Inflammatory macrophage treated with lipopolysaccharide for 1 hour (primary cell): ENCODE measurements at places on chromosomes 2 and 18.

DNA sequence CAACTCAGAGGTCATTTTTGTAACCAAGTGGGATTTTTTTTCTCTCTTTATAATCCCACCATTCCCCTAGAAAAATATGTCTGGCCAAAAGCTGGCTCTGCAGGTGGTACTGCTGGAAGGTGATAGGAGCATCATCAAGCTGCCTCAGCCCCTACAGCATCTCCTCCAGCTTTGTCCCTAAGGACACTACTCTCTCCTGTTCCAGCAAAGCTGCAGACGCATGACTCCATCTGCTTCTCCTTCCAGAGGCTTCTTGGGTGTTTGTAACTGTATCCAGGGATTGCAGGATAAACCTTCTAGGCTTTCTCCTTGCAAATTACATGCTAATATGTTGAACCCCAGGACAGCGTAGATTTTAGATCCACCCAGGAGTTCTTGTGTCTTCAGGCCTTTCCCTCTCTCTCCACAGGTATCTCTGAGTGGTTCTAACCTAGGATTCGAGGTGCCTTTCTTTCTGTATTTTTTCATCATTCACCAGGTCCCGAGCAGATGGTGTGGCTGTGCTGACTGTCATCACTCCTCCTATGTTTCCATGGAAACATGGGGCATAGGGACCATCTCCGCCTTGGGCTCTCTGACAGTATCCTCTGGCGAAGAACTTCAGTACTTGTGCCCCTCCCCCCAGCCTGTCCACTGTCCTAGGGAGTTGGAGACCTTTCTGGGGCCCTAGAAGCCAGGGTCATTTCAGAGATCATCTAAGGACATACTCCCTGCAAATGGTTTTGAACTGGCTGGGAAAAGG, 34.3 kb downstream of the AFF3 start:
- DNase-seq, result no peak

DNA sequence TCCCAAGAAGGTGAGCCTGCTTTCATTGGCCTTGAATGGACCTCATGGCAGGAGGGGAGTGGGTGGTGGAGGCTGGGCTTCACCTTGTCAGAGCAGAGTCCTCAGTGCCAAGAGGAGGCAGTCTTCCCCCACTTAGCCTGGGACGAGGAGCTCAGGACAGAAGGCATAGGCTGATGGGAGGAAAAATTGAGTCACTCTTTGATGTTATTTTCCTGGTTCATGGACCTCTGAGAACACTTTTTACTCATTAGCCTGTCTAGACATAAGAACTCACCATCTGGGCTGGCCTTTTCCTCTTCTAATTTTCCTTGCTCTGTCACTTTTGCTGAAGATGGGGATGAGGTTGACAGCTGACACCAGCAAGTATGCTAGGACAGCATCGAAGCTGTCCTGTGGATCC, 225.7 kb upstream of the TNP1 start:
- DNase-seq, result no peak

- no peak for DNase-seq
Measured at GRCh38 chr2:21461754-21462240, 338.0 kb downstream of the TDRD15 start.

- DNase-seq, result no peak
Measured at GRCh38 chr2:119066272-119066804, 92.2 kb downstream of the C1QL2 start.

- DNase-seq, result peak; percentile 61
Measured at GRCh38 chr2:40450796-40451430, 977 bp downstream of the SLC8A1 start.

DNA sequence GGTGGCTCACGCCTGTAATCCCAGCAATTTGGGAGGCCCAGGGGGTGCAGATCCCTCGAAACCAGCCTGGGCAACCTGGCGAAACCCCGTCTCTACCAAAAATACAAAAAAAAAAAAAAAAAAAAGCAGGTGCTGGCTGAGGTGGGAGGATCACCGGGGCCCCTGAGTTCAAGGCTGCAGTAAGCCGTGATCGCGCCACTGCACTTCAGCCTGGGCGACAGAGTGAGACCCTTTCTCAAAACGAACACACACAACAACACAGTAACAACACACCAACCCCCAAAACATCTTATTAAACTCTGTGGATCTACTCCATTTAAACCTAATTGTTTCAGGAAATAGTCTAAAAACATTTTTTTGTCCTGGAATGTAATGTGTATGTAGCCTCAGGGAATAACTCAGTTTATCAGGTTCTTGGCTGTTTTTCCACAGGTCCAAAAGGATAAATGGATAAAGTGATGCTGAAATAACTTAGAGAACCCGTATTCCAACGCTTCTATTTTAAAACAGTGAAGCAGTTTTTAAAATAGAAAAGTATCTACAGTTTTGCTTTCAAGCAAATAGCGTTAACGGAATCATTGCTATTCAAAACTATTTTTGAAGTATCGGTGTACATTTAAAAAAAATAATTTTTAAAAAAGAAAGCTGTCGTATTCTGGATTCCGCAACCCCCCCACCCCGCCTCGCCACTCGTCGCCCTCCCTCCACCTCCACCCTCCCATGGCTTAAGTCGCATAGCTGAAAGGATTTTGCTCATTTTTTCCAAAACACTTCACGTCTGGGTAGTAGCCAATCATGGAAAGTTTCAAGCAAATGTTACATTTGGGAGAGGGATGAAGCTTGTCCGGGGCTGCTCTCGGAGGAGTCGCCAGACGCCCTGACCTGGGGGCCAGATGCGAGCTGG, 895 bp upstream of the GLS start:
- DNase-seq, result no peak

GRCh38 chr2:52861596-52861995, 906.0 kb upstream of the CHAC2 start:
- DNase-seq, result no peak

- DNase-seq, result peak; percentile 49
Measured at GRCh38 chr2:45942237-45942738, 290.8 kb downstream of the PRKCE start.

DNA sequence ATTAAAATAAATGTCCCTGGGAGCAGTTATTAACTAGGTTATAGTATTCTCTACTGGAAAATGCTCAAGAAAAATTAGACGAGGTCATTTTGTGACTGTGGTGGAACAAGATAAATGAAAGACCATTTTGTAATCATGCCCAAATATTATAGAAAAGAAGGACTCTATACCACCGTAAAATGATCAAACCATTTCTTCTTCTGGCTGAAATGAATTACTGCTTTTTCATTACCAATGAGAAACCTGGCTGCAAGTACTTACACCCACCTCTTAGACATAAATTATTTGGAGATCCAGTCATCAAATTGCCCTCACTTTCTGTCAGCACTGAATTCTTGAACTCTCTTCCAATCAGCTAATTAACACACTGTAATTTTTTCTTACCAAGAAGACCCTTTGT, 74.2 kb upstream of the FSIP2 start:
- DNase-seq, result no peak

DNA sequence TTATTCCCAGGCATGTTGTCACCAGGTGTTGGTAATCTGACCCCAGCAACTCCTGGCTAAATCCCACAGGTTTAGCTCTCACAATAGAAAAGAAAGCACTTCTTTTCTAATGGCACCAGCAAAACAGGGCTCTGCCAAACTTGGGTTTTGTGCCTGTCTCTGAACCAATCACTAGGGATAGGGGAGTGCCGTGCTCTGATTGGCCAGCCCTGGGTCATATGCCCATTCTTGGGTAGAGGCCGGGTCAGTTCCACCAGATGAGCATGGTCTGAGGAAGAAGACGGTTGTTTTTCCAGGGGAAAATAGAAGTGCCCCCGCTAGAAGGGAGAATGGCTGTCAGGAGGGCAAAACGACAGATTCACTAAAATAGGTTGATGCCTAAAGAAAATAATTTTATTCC, 14.7 kb downstream of the CDK15 start:
- DNase-seq, result no peak

- DNase-seq, result no peak
Measured at GRCh38 chr2:28643911-28644334, 107.7 kb upstream of the PPP1CB start.

DNA sequence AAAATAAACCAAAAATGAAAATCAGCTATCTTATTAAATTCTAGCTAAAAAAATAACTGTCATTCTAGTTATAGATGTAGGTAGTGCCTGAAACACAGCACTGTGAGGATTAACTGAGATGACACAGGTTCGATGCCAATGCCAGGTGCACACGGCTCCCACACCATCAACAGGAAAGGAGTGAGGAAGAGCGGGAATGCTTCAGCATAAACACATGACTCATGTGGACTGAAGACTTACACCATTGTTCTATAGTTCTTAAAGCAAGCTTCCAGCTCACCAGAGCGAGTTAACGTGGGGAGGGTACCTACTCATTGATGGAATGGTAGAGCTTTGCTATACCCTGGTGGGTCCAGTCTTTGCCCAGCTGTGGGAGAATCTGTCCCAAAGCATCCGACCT, 76.7 kb downstream of the EMILIN2 start:
- no peak for DNase-seq

DNA sequence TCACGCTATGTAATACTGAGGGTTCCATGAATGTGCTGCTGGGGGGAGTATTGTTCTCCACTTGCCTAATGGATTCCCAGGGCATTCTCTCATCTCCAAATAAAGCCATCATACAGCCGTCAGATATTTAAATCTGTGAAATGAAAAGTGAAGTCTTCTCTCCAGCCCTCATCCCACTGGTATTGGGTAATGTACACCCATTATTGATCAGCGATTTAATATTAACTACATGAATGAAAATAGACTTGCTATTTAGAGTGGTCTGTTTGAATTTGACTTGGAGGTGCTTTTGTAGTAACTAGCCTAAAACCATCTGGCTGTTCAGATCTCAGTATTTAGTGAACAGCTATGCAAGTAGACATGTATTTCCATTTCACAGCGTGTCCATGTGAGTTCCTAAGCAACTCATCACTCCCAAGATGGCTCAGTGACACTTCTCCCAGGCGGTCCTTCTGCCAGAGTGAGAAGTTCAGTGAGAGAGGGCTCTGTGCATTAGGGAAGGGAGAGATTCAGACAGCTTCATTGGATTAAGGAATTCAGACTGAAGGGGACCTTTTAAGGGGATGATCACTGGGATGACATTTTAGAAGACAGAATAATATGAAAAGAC, 140.7 kb downstream of the WDSUB1 start:
- DNase-seq, result no peak

DNA sequence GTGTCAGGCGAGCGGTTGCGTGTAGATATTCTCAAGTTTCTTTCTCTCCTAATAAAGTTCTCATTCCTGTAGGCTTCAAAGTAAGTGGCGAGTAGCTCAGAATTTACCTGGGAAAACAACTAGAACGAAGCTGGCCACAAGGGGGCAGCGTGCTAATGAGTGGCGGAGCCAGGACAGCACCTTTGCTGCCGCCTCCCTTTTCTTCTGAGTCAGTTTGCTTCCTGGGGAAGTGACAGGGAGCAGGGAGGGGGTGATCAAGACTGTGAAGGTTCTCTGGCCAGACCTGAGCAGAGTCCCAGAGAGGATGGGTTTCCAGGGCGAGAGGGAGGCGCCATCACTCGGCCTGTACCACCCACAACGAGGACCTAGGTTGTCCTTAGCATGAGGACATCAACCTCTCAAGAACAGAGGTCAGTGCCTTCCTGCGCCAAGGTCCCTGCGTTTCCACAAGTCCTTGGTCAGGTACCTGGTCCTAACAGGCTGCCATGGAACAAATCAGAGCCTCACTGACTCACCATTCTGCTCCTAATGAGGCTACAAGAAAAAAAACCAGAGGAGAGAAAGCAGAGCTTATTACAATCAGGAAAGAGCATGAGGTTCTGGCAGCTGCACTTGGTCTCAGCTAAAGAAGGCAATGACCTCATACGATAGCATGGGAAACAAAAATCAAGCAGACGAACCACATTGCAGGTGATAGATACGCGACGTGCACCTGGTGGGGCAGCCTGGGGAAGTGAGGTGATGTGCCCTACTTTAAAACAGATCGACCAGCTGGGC, 98.7 kb downstream of the PLB1 start:
- peak; percentile 47 for DNase-seq

DNA sequence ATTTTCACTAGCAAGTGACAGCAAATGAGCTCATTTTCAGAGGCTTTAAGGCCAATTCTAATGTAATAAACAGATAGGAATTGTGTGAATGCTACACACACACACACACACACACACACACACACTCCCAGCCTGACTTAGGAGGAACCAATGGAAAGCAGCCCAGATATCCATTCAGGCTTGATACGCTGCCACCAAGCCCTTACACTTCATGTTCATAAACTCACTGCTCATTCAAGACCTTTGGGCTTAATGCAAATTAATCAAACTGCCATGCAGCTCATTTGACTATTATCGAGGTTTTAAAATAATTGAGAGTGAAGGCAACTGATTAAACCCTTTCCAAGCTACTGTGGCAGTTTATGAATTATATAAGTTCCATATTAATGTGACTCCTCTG, 298.9 kb upstream of the NCKAP5 start:
- DNase-seq, result no peak

DNA sequence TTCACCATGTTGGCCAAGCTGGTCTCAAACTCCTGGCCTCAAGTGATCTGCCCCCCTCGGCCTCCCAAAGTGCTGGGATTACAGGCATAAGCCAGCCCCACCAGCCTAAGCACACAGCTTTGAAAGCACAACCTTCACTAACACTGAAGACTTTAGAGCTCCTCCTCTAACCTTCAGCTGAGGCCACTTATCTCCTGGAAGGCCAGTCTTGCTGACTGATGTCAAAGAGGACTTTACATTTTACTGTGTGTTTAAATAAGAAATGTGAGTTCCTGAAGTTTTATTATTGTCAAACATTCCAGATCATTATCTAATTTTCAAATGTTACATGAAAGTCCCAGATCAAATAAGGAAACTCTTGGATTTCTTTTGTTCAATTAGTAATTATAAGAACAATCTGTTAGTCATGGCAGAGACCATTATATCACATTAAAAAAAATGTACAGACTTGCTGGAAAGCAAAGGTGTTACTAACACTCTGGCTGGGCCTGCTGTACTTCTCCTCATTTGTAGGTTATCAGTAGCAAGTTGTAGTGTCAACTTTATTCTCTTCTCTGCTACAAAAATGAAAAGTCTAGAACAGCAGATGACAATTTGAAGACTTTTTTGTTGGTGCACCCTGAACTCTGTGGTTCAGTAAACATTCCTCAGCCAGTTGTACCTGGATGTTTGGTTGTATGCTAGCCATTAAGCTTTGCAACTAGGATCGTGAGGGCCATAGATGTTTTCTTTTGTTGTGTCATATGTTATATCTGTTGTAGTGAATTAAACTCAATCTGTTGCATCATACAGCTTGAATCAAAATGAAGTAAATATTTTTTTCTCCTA, 80.0 kb downstream of the AOX1 start:
- no peak for DNase-seq

- DNase-seq, result no peak
Measured at GRCh38 chr2:112600634-112601033, 16.2 kb downstream of the CHCHD5 start.

DNA sequence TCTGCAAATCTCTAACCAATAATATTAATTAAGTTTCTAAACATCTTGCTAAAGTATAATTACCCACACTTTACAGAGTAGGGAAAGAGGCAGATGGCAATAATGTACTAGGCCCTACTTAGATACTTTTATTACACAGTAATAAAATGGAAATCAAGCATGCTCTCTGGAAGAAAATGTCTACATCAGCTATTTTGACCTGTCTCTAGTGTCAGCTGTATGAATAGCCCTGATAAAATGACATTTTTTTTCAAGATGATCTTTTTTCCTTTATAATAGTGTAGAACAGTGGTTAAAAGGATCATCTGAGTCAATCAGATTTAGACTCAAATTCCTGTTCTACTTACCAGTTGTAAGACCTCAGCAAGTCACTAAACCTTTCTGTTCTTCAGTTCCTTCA, 397.3 kb downstream of the GRB14 start:
- no peak for DNase-seq
